HuH-7 (cell line): ENCODE measurements at places on chromosomes 7 and 10.
A peak's percentile ranks its signal among the peaks of the same experiment; 100 is the strongest.

- no peak for DNase-seq
These were observed 126.4 kb downstream of the CCDC3 start for GRCh38 chr10:12875100-12875499.

DNA sequence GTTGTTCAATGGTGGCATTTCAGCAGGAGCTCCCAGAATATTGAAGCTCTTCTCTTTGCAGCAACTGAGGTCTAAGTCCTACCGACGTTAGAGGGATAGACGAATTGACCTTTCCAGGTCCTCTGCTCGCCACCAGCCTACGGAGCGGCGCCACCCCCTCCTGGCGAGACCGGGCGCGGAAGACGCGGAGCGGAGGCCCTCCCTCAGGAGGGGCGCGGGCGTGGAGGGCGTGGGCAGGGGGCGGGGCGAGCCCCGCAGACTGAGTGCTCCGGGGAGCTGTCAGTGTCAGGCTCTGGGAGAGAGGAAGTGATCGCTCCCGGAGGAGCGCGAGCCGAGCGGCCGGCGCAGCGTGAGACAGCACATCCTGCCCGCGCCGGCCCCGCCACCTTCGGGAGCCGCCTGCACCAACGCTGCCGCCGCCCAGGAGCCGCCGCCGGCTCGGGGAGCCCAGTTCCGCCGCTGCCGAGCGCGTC lies at the start of gene DYNC1I1:
Gene DYNC1I1, plus strand, starts transcription at position 257 of the 473 bp plus-strand sequence. CDS start 32,176 bp downstream, outside the sequence.
- peak; percentile 80 for DNase-seq

- DNase-seq: no peak
These were observed 95.0 kb downstream of the WDFY4 start for GRCh38 chr10:48779546-48780152.

GRCh38 chr7:94907026-94907810 lies at the start of gene PPP1R9A:
Gene PPP1R9A (plus strand): TSS chr7:94907594. CDS start chr7:94910114, 2,520 bp downstream.
- peak; percentile 68 for DNase-seq

- DNase-seq: no peak
These were observed 8.9 kb upstream of the NOM1 start for GRCh38 chr7:156940421-156941122.

GRCh38 chr10:110402077-110402416 lies 95.7 kb upstream of the DUSP5 start:
- no peak for DNase-seq

DNA sequence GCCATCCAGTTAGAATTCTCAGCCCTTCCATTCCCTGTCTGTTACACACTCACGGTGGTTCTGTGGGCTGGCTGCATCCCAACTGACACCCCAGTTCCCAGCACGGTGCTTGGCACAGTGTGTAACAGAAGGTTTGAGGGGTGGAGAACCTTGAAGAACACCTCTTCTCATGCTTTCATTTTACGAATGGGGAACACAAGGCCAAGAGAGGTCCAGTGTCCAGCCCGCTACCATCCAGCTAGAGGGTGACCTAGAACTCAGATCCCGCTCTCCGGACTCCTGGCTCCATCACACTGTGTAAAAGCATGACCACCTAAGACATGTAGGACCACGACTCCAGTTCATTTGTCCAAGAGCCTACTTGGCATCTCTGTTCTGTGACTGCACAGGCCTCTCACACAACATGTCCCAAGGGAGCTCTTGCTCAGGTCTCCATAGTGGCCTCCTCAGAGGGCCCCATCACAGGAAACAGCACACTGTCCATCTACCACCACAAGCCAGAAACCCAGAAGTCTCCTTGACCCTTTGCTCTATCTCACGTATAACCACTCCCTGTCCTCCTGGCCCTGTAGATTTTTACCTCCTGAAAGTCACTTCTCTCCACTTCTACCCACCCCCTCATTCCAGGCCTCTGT lies 2.8 kb upstream of the CDH23 start:
- DNase-seq: no peak

GRCh38 chr7:87474533-87475358 lies 734 bp downstream of the ABCB4 start:
- DNase-seq: peak; percentile 22

GRCh38 chr10:1049425-1049958 lies 573 bp upstream of the IDI1 start:
- DNase-seq: no peak

DNA sequence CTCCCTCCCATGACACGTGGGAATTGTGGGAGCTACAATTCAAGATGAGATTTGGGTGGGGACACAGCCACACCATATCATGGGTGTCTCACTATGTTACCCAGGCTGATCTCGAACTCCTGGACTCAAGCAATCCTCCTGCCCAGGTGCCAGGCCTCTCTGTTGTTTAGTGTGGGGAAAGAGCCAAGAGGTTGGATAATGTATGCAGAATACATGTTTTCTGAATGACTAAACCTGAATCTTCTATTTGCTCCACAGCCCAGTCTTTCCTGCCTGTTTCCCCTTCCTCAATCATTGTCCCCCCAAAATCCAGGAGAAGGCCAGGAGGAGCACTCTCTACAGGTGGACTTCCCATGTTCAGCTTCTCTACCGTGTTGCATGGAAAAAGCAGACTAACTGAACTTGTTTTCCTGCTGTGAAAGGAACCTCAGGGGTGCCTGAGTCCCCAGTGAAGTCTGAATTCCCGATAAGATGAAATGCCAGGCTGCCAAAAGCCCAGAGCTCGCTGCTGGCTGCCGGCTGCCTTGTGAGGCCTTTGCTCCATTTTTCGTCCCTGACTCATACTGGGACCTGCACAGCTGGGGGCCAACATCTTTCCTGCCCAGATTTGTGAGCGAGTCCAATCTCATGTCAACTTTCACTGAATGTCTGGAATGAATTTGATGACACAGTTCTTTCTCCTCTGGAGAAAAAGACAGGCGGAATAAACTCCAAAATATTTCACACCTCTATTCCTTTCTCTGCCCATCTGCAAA lies 588.0 kb downstream of the CALN1 start:
- no peak for DNase-seq

- no peak for DNase-seq
These were observed 119.9 kb downstream of the FANK1 start for GRCh38 chr10:126016156-126016805.

- no peak for DNase-seq
These were observed 345.3 kb downstream of the TNS3 start for GRCh38 chr7:47236480-47237129.

DNA sequence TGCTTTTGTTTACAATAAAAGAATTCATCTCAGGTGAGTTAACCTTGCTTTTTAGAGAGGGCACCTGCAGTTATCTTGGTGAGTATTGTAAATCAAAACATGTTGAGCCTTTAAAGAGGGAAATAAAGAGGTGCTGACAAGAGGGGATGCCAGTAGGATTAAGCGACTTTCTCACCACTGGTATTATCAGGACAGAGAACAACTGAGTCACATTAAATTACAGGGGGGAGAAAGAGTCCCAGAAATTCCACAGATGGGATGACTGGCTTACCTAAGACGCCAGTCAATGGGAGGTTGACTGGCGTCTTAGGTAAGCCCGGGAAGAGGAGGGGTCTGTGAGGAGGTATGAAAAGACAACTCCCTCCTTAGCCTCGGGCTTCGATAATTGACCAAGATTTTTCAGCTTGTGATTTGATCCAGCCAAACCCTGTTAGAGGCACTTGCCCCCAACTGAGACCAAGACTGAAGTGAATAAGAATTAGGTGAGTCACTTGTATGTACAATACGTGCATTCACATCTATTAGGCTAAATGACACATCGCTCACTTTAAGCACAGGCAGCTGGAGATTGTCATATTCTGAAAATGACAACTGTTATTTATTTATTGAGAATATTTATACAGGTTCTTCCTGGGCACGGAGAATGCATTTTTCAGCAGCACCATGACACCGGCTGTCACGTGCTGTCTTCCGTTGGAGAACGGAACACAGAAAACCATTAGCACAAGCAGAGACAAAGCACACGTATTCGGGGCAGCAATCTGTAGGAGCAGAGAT lies 117.6 kb downstream of the SEM1 start:
- DNase-seq: no peak
